Activated naive CD8-positive, alpha-beta T cell treated with anti-CD3 and anti-CD28 coated beads, Interleukin-2, amount 50 U/mL, for 24 hours (primary cell): ENCODE measurements at places on chromosomes 2 and 18.

DNA sequence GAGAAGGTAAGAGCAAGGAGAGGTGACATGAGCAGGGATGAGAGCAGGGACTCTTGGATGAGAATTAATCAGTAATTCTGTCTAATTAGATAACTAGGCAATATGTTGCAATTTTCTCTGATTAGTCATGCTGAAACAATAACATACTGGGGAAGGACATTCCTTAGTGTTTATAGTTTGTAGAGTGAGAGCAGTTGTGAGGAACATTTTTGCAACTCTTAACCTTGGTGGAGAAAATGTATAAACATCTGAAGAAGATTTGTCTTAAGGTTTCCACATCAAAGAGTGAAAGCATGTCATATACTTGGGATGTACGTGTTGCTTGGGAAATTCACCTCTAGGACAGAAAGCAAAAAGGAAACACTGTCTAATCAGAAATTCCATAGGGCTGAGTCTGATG is 955.4 kb upstream of the FANCL start:
- DNase-seq: no peak

GRCh38 chr2:10267551-10268465 is 34.9 kb upstream of the HPCAL1 start:
- no peak for DNase-seq

DNA sequence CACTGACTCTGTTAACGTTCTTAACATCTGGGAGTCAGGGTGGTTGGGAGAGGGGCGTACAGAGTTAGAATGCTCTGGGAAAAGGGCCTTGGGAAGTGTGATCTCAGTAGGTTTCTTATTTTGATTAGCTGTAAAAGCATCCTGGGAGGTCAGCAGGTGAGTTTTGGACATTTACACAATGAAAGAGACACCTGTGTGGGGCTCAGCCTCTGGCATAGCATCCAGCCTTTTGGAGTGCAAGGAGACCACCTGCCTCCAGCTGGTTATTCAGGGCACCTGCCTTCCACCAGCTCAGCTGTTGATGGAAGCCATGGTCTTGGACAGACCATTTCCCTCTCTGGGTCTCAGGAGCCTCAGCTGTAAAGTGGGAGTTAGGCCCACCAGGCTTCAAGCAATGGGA is 49.7 kb downstream of the ACAA2 start:
- no peak for DNase-seq

GRCh38 chr2:105261061-105261460 is 19.5 kb downstream of the GPR45 start:
- no peak for DNase-seq

- no peak for DNase-seq
Observed at GRCh38 chr2:162113776-162114168, 38.3 kb downstream of the GCG start.

GRCh38 chr2:16225545-16225944 is 285.2 kb downstream of the MYCN start:
- no peak for DNase-seq

DNA sequence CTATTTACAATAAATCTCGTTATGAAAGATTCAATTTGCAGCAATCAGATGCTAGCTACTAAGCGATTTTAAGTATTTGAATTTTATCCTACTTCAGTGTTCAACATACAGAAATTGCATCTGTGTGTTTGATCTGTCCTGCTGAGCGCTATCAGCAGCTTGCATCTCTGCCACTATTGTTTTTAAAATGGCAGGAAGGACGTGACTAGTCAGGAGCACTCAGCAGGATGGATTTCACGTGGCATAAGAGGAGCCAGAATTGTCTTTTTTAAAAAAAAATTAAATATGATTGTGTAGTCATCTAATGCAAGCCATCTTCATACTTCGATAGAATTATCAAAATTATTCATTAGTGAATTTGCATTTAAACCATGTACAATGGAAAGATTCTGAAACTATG is 2.8 kb upstream of the KLHL14 start:
- DNase-seq: no peak

DNA sequence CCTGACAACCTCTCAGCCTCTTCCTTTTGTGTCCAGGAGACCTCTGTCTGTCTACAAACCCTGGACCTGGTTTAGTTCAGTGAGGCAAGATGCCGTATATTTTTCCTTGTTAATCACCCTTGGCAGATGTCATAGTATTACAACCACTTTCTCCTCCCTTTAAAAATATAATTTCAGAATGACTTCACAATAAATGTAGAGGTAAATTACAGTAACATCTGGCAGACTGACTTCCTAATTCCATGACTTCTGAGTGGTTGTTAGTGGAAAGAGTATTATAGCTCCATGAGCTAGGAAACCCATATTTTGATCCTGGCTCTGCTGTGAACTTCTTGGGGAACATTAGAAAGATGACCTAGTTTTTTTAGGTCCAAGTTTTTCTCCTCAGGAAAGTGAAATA is 39.5 kb downstream of the SPATS2L start:
- DNase-seq: no peak

GRCh38 chr2:173584676-173585458 is 230.2 kb downstream of the CDCA7 start:
- DNase-seq: no peak

DNA sequence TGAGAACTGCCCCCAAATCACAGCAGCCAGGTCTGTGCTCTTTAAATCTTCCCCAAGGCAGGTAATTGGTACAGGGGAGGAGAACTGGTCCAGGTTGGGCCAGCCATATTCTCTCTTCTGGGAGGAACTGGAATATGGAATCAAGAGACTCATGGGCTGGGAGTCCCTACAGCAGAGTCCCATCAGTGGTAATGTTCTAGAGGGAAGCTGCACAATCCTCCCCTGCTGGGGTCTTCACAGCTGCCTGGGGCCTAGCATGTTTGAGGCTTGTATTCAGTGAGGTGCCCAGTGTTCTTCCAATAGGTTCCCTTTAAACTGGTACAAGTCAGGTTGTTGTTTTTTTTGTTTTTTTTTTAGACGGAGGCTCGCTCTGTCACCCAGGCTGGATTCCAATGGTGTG is 21.1 kb upstream of the EGR4 start:
- DNase-seq: no peak

DNA sequence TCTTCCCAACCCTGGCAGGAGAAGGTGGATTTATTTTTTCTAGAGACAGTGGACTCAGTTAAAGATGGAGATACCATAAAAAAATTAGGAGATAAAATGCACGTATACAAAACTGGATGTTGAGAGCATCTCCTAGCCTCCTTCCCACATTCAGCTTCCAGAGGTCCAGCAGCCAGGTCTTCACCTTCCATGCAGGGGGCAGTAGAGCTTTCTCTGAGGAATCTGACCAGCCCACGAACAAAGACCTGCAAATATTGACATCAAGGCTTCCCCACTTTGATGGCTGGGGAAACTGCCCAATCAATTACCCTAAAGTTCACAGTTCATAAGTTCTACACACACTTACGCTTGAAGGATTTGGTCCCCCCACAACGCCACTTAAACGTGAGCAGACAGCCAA is 24.5 kb downstream of the AQP4 start:
- DNase-seq: no peak

- DNase-seq: no peak
Observed at GRCh38 chr2:221787561-221787960, 215.5 kb upstream of the EPHA4 start.

DNA sequence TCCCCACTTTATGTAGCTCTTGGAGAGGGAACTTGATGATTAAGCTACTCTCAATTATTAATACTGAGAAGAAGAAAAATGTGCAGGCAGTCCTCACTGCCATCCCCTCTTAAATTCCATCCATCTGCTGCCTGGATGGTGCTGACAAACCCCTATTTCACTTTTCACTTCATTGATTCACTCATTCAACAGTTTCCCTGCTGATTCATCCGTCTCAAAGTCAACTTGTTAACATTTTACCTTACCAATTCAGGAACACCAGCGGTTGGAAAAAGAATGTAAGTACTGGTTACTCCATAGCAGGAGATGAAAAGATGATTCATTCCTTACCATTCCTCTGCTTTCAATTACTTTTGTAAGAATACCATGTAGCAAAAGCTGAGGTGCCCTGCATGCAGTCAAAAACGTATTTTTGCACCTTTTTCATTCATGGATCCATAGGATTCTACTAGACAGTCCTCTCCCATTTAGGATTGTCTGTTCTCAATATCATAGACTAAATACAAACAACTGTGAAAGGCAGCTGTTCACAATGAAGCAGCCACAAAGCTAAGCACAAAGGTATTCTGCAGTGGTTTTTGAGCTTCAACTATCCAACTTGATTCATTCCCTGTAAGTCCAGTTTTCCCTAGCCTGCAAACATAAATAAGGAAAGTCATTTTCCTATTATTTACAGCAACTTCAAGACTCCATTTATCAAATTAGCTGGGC is 262.0 kb downstream of the MREG start:
- no peak for DNase-seq

DNA sequence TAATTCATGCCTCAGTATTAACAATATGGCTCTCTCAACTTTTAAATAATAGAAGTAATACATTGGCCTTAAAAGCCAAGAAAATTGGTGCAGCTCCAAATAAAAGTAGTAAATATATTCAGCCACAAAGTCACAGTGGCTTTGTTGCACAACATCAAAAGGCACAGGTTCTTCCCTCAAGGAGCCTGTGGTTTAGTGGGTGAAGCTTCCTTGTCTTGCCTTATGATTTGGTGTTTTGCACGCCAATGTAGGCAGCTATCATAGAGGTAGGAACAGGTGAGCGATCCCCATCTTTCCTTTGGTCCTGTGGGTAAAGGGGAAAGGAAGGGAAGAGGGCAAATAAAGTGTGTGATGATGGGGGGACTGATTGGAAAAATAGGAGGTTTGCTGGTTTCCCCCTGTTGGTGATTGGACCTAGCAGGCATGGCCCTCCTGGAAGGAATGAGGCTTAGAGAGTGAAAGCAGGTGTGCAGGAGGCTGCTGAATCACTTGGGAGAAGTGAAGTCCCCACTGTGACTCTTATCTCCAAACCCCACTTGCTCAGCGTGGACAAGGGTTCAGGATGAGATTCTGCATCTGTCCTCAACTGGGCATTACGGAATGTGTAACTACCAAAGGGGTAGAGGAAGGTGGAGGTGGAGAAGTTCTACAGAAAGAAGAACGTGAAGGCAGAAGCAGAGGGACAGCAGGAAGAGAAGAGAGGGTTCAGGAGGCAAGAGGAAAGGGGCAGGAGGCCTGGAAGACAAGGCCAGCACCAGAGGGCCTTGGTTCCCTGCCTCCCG is 20.1 kb upstream of the TNP1 start:
- DNase-seq: no peak

- peak; percentile 40 for DNase-seq
Observed at GRCh38 chr2:27408601-27409320, 630 bp downstream of the PPM1G start.

GRCh38 chr18:61308004-61308403 is 25.2 kb upstream of the CDH20 start:
- no peak for DNase-seq

- DNase-seq: no peak
Observed at GRCh38 chr2:100865816-100866460, 46.0 kb downstream of the NPAS2 start.

DNA sequence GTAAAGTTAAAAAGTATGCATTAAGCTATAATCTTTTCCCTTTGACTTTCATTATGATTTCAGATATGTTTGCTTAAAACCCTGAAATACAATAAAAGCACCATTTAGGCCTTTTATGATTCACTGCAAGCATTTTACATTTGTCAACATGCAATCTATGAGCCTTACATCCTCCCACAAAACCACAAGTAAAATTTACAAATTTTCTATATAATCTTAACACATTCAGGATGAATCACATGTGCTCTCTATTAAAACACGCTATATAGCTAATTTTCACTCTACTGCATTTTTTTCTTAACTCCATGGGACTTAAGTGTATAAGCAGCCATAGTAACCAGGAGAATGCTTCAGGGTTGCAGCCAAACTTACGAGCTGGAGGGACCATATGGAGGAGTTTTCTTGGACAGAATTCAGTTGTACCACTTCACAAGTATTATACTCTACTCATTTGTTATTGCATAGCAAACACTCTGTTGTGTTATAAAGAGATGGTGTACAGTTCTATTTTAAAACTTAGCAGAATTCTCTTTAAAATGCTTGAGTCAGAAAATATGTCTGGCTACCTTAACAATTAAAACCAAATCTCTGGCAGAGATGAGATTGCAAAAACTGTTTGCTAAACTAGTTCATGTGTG is 293.2 kb downstream of the ALK start:
- no peak for DNase-seq

DNA sequence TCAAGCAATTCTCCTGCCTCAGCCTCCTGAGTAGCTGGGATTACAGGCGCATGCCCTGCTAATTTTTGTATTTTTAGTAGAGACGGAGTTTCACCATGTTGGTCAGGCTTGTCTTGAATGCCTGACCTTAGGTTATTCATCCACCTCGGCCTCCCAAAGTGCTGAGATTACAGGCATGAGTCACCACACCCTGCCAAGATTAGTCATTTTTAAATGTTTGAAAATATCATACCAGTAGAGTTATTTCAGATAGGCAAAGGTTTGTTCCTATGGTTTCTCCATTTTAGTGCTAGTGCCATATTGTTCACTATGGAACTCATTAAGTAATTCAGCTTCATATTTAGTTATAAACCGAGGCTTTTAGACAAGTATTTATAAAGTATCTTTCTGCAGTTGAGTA is 52.3 kb downstream of the HIBCH start:
- no peak for DNase-seq

- no peak for DNase-seq
Observed at GRCh38 chr2:15069149-15069548, 436.6 kb downstream of the LRATD1 start.

DNA sequence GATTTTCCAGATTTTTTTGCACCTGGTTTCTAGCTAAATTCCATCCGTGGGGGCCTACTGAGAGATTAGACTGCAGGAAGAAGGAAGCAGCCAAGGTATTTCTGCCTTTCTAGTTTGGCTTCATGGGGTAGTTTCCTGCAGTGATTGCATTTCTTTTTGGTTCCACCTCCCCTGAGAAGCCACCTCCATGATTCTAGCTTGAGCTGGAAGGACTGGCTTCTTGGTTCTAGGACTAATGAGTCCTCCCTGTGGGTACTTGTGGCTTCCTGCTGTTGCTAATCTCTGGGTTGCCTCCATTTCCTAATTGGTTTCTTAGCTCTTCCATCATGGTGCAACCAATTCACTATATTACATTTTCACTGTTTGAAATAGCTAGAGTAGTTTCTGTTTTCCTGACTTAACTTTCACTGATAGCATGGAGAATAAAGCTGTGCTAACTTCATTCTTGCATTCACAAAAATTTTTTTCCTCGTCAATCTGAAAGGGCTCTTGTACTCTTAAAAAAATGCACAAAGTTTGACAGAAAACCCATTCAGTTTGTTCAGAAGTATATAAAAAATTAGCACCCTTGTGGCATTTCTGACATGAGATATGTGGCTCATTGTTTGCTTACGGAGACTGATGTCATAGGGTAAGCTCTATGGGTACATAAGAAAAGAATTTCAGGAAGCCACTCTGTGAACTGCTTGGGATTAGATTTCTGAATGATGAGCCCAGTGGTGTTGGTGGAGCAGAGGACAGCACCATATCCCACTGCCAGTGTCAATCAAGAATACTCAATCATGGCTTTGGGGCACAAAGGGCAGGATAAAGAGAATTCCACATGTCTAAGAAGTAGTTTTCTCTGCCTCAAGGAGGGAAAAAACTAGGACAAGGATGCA is 242.8 kb upstream of the RBMS1 start:
- DNase-seq: no peak

DNA sequence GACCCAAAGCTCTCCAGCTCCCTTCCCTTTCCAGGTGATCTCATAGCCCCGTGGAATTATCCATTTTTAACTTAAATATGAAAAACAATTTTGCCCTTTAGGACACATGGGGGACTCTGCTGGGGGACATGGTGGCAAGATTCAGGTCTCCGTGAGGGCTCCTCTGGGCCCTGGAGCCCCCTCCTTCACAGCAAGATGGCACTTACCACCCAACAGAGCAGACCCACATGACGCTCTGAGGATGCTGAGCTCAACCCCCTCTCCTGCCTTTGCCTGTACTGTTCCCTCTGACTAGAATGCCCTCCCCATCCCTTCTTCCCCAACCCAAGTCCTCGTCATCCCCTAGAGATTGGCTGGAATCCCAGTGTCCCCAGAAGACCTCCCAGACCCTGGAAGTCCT is 17.2 kb downstream of the TEX51 start:
- DNase-seq: no peak
